ENCODE measurements at places on chromosomes 5 and 9.

DNA sequence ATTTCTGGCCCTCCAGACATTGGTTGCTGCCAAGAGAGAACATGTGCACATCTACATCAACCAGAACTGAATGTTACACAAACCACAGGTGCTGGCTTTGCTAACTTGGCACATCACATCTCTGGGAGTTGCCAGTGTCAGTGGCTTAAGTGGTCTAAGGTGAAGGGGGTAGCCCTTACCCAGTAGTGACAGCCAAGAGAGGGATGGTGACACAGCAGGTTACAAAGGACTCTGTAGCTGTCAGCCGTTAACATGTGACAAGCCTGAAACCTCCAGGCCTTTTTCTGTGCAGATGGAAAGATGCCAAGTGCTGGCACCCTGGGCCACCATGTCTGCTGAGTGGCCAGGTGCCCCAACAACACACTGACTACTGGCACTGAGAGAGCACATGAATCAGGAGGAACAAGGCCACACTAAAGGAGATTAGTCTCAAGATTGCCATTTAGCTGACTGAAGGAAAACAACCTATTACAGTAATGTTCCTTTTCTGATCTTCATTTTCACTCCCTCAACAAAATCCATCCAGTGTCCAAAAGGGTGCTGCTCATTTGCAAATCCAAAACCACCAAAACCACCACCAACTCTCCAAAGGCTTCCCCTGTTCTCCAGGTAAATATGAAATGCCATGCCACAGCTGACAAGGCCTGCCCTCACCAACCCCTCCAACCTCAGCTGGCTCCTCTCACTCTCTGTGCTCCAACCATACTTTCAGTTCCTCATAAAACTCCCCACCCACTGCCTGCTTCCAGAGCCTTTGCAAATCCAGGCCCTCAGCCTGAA, 20.2 kb downstream of the SIL1 start:
- peak; percentile 68 for DNase-seq

DNA sequence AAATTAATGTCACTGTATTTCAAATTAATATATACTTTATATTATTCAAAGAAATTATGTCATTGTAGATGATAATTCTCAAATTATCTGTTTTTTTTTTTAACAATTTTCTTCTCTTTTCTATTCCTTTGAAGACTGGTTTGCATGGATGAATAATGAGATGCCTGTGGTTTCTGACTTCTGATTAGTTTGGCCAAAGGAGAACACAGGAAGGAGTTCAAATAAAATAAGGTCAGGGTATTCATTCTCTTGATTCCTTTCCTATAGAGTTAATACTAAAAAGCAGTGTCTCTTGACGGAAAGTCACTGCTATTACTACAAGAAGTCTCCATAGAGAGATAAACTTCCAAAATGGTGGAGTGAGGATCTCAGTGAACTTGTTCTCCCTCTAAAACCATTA, 279.6 kb upstream of the FTMT start:
- no peak for DNase-seq

DNA sequence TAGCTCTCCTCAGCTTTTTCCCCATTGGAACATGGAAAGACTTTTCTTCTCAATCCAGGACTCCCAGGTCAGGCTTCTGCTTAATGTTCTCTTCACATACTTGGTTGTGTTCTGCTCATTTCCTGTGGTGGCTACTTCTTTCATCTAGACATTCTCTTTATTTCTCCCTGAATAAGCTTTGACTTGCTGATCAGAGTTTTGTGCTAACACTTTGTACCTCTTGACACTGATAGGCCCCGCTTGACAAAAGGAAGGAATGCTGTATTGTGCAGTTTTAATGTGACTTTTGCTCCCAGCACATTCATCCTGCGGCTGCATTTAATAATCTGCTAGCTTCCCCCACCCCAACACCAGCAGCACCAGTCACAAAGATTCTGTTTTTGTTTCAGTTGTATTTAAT, 90.9 kb upstream of the MINAR2 start:
- no peak for DNase-seq

DNA sequence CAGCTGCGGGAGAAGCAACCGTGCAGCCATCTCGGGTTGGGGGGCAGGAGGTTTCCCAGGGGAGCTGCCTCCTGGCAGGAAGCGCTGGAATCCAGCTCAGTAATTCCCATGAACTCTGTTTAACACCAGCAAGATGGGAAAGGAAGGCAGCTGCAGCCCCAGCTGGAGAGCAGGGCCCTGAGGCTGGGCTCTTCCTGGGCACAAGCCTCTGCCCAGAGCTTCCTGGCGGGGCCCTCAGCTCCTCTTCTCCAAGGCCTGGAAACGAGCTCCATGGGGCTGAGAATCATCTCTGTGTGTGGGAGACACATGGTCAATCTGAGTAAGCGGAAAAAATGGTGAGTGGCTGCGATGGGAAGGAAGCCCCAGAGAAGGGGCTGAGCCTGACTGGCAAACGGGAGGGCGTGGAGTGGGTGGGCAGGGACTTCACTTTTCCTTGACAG, 6.3 kb downstream of the MRPL36 start:
- no peak for DNase-seq

DNA sequence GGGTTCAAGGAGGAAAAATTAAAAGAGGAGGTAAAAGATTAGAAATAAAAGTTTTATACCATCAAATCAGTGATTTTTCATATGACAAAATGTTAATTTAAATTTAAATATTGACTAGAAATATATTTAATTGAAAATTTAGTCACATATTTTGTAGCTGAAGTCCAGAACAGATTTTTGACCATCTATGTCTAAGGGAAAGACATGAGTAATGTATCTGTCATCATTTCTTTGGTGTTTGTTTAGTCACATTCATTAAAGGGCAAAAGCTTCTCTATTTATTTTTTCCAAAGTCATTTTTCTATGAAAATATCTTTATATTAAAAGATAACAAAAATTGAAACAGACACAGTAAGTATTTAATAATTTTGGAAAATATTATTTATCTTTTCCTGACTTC, 252.0 kb upstream of the ISL1 start:
- DNase-seq: no peak

DNA sequence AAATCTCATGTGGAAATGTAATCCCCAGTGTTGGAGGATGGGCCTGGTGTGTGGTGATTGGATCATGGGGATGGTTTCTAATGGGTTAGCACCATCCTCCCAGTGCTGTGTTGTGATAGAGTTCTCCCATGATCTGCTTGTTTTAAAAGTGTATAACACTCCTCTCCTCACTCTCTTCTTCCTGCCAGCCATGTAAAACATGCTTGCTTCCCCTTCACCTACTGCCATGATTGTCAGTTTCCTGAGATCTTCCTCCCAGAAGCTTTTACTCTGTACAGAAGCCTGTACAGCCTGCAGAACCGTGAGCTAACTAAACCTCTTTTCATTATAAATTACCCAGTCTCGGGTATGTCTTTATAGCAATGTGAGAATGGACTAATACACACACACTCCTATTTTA, 499.1 kb downstream of the RASEF start:
- no peak for DNase-seq

- no peak for DNase-seq
Observed at GRCh38 chr5:172322028-172322965, 38.7 kb upstream of the UBTD2 start.

GRCh38 chr5:40784027-40784653, 14.0 kb downstream of the PRKAA1 start:
- DNase-seq: no peak

GRCh38 chr5:40034441-40034840, 609.7 kb upstream of the DAB2 start:
- DNase-seq: no peak

- DNase-seq: peak; percentile 72
Observed at GRCh38 chr9:33151007-33151557, 16.1 kb downstream of the B4GALT1 start.

DNA sequence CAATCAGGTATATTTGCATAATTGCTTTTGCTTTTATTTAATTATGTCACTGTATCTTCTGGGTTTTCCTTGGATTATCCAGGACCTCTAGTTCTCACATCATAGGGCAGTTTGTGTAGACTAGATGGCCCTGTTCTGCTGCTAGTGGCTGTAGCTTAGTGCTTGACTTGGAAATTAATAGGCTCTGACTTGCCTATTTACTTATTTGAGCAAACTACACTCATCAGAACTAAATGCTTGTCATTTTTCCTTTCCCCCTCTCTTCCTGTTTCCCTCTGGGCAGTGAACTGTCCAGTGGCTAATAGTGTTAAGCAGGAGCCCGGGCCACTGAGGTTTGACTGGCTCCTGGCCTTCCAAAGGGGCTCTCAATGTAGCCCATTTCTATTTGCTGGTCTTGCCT, 135.7 kb downstream of the MAN2A1 start:
- DNase-seq: no peak
